ENCODE measurements at places on chromosomes 3 and 15.

- DNase-seq, result no peak
Observed at GRCh38 chr3:66399529-66400232, 101.1 kb downstream of the LRIG1 start.

- no peak for DNase-seq
Observed at GRCh38 chr3:133675631-133676335, 14.0 kb upstream of the TOPBP1 start.

DNA sequence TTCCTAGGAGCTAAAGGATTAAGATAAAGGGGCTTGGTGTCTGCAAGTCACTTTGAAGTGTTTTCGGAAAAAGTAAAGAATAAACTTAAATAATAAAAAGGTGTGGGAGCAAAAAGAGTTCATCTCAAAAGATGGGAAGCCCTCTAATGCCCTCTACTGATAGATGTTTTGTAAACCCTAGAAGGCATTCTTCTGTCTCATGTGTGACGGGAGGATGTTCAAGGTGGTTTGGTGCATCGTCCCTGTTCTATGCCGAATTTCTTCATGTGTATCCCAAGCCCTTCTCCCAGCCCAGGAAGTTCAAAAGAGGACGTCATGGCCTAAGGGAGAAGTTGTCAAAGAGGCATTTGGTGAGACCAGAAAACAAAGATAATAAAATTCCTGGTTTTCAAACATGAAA is 37.2 kb downstream of the CCK start:
- no peak for DNase-seq

DNA sequence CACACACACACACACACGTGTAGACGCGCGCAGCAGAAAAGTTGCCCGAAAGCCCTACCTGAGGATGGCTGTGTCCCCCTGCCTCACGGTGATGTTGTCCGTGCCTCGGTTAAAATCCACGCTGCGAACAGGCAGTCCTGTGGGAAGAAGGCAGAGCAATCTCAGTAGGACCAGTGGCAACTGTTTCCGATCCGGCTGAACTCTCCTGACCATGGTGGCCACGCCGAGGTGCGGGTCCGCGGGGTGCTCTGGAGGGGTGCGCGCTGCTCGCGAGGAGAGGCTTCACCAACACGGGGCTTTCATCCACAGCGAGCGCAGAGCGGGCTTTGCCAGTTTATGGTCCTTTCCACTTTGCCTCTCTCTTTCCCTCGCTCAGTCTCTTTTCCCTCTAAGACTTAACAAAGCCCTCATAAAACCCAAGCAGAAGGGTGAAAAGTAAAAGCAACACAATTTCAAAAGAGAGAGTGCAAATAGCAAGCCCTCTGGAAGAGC is 422 bp downstream of the LSAMP start:
- no peak for DNase-seq

DNA sequence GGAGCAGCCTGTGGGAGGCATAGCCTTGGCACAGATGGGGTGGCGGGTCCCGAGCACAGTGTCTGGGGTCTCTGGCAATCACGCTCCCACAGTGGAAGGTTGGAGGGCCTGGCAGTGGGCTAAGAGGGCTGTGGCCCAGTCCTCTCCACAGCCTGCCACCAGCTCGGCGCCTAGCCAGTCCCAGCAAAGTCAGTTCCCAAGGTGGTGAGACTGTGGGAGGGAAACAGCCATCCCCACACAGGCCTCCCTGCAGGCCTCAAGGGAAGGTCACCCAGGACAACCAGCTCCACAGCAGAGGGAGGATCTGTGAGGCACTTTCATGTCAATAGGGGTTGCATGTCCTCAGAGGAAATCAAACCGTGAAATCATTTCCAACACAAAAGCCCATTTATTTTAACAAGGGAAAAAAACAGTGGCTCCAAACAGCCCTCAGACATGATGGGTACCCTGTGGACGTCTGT is 27.6 kb upstream of the LIMD1 start:
- DNase-seq, result no peak

DNA sequence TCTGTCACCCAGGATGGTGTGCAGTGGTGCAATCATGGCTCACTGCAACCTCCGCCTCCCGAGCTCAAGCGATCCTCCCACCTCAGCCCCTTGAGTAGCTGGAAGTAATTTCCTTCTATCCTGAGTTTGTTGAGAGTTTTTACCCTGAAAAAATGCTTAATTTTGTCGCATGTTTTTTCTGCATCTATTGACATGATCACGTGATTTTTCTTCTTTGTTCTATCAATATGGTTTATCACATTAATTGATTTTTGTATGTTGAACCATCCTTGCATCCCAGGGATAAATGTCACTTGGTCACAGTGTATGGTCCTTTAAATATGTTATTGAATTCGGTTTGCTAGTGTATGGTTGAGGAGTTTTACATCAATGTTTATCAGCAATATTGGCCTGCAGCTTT is 11.9 kb upstream of the OR5K4 start:
- no peak for DNase-seq

GRCh38 chr15:79436037-79436780 is 4.1 kb downstream of the MINAR1 start:
- no peak for DNase-seq

- no peak for DNase-seq
Observed at GRCh38 chr3:21745966-21746365, 5.0 kb downstream of the ZNF385D start.
